Activated CD8-positive, alpha-beta memory T cell treated with anti-CD3 and anti-CD28 coated beads for 1 hour (primary cell): ENCODE measurements at places on chromosomes 6 and 20.

GRCh38 chr6:20583444-20583800 lies 49.2 kb downstream of the CDKAL1 start:
- DNase-seq = no peak

GRCh38 chr20:54346276-54346675 lies 129.1 kb upstream of the DOK5 start:
- DNase-seq = no peak

DNA sequence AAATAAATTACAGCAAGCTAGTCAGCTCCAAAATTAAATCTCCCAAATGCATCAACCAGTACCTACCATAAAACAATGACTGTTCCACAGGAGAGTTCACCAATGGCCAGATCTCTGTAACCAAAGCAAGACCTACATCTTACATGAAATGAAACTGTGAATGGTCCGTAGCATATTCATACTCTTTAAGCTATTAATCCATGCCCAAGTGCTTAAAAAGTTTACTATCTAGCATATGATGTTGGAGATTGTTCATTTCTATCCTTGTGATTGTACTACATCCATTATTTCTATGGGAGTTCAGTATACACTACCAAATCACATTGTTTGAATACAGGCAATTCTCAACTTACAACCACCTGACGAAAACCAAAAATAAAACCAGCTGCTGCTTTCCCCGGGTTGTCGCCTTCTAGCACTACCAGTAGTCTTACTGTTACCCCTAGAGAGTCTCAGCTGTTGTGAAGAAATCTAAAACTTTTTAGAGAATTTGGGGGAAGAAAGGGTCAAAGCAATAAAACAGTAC lies 38.0 kb downstream of the HIVEP2 start:
- no peak for DNase-seq

- DNase-seq = no peak
Observed at GRCh38 chr6:37017606-37018197, 12.2 kb downstream of the FGD2 start.

DNA sequence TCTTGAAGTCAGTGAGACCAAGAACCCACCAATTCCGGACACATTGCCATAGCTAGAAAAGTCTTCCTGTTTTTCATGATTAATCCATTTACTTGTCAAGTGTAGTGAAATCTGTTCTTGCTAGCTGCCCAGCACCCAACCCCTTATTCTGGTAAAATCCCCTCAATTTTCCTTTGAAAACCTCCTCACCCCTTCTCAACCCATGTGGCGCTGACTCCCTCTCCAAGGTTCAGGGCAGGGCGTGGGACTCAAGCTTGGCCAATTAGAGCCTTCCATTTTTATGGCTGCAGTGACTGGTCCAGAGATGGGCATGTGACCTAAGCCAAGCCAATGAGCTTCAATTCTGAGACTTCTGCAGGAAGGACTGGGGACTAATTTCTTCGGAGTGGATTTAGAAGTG lies 9.8 kb upstream of the ZBP1 start:
- no peak for DNase-seq

DNA sequence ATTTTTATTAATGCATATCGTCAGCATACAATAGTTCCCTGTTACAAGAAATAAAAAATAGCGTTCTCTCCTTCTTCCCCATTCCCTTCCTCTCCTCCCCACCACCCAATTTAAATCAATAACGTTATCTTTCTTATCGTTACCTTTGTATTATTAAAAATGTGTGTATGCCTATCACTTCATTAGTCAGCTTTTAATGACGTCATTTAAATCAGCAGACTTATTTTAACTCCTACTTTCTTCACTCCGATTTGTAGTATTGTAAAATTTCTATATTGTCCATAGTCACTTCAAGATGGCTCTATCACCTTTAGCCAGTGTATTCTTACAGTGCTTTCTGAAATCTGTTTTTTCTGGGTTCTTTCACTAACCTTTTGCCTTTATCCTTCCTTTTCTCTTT lies 89.1 kb downstream of the MKKS start:
- no peak for DNase-seq

GRCh38 chr6:114764866-114765265 lies 422.0 kb upstream of the HS3ST5 start:
- no peak for DNase-seq

- DNase-seq = peak; percentile 37
Observed at GRCh38 chr20:2742934-2743559, 50.5 kb downstream of the EBF4 start.

DNA sequence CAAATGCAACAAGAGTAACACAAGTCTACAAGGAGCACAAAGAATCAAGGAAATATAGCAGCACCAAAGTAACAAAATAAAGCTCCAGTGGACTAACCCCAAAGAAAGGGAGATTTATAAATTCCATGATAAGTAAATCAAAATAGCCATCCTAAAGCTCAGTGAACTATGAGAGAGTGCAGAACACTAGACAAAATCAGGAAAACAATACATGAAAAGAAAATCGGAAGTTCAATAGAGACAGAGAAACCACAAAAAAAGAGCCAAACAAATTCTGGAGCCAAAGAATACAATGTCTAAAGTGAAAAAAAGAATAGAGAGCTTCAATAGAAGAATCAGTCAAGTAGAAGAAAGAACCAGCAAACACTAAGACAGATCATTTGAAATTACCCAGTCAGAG lies 247.3 kb upstream of the TENT5A start:
- DNase-seq = no peak

- DNase-seq = no peak
Observed at GRCh38 chr6:30720738-30721197, 616 bp downstream of the TUBB start.

DNA sequence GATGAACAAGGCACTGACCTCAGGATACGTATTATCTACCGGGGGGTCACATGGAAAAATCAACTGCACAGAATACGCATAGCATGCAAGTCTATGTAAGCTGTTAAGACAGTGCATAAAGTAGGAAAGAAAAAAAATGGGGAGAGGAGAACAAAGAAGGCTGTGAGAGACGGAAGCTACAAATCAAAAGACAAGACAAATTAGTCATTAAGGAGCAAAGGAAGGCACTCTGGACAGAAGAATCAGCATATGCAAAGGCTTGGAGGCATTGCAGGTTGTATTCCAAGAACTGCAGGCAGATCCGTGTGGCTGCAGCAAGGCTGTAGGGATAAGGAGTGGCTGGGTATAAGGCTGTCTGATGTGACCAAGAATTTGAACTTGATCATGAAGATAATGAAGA lies 89.0 kb downstream of the NRSN1 start:
- DNase-seq = no peak

GRCh38 chr6:133947302-133947900 lies 5.6 kb upstream of the TBPL1 start:
- DNase-seq = no peak

DNA sequence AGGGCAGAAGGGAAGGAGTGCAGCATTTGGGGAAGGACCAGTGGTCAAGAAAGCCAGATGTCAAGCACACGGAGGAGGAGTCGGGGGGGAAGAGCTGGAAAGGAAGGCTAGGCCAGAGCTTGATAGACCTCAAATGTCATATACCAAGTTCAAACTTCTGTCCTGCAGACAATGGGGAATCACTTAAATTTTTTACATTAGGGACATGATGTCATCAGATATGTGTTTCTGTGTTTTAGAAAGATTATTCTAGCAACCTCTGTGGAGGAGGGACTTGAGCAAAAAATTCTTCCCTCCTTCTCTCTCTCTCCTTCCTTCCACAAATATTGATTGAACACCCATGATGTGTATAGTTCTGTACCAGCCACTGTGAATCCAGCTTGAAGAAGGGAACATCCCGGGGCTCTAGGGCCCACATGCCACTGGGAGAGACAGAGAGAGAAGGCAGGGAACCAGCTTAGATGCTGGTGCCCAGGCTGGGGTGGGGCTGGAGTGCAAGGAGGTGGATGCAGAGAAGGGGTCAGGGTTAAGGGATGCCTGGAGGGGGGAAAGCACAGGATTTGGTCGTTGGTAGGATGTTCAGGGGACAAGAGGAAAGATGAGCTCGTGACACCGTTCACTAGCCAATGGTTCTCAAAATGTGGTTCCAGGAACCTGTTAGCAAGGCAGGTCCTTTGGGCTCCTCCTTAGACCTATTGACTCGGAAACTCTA lies 19.8 kb upstream of the AAR2 start:
- no peak for DNase-seq

DNA sequence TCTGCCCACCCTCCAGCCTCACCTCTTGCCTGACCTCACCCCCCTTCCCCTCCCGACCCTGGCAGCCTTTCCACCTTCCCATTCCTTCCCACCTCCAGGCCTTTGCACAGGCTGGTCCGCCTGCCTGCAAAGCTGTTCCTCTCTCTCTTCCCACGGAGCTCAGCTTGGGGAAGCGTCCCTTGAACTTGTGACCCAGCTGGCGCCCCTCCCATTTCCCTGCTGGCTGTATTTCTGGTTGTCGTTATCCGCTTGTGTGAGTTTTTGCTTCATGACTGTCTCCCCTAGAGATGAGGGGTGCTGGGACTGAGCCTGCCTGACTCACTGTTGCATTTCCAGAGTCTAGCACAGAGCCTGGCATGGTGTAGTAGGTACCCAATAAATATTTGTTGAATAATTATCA lies 32.5 kb downstream of the VSTM2L start:
- DNase-seq = no peak

GRCh38 chr20:53402233-53403005 lies 191.2 kb downstream of the ZNF217 start:
- no peak for DNase-seq

DNA sequence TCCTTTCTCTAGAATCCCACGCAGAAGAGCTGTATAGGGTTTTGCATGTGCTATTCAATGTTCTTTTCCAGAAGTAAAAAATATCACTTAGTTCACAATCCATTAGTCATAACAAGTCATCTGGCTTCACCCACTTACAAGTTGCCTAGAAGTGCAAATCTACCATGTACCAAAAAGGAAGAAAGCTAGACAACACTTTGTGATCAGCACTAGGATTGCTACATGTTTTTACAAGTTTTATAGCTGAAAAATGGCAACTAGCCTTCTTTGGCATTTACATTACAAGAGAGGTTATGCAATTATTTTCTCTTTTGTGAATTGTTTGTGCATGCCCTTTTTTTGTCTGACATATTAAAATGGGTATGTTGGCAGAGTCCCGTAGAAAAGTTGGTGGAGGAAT lies 85.6 kb upstream of the PTPRK start:
- DNase-seq = no peak

DNA sequence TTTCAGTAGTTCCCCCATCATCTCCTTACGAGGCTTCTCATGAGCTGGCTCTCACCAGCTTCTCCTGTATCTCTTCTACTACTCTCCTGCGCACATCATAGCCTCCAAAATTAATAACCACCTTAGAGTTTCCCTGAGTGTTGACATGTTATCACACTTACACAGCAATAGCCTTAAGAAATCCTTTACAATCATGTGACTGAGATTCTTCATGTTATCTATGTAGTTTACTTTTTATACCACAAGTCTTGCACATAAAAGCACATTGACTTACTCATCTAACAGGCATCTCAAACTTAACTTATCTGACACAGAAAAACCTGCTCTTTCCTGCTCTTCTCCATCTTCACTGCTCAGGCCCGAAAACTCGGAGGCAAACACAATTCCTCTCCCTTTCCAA lies 103.7 kb upstream of the TAB2 start:
- no peak for DNase-seq

GRCh38 chr6:130694606-130695005 lies 132.6 kb upstream of the SMLR1 start:
- no peak for DNase-seq

- DNase-seq = no peak
Observed at GRCh38 chr6:111995404-111995803, 58.5 kb upstream of the CCN6 start.

DNA sequence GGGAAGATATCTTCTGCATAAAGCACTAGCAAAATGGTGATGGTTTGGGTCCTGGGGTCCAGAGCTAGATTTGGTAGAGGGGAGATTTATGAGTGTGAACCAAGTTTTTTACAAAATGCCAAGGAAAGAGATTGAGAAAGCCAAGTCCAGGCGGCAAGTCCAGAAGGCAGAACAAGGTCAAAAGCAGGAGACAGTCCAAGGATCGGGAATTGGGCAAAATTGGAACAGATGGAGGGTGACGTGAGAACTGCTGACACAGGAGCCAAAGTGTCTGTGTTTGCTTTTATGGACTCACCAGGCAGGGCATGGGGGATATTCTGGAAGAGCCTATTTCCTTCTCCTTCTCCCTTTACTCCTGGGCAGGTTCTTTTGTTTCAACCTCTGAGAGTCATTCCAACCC lies 4.1 kb downstream of the NHLRC1 start:
- DNase-seq = no peak

DNA sequence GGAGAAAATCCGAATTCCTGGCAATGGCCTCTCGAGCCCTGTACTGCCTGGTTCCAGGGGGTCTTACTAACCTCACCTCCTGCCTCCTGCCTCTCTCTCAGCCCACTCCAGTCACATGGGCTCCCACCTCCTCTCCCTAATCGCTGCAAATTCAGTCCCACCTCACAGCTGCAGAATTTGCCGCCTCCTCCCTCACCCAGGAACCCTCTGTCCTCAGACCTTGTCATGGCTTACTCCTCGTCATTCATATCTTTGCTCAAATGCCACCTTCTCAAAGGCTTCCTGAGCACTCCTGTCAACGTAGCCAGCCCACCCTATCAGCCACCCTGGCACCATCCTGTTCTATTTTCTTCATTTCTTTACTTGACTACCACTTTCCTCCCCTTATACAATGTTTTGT lies 89.0 kb downstream of the SLC2A10 start:
- no peak for DNase-seq

- DNase-seq = no peak
Observed at GRCh38 chr6:951399-952181, 258.7 kb upstream of the EXOC2 start.

DNA sequence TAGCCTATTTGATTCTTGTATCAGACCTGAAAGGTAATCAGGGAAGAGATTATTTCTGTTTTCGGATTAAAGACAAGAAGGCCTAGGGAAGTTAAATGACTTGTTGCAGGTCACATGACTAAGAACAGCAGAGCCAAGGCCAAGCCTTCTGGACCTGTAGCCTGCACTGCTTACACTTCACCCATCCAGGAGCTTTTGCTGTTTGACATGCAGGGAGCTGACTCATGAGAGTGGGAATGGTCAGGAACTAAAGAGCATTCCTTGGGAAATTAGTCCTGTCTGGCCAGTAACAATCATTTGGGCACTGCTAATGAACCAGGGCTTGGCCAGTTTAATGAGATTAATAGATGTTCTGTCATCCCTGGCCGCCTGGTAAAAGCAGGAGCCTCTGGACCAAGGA lies 46.8 kb downstream of the EIF2S2 start:
- DNase-seq = no peak

GRCh38 chr6:138242987-138243592 lies 24.8 kb upstream of the PBOV1 start:
- no peak for DNase-seq

- DNase-seq = no peak
Observed at GRCh38 chr6:27130668-27131428, 116.7 kb upstream of the PRSS16 start.

DNA sequence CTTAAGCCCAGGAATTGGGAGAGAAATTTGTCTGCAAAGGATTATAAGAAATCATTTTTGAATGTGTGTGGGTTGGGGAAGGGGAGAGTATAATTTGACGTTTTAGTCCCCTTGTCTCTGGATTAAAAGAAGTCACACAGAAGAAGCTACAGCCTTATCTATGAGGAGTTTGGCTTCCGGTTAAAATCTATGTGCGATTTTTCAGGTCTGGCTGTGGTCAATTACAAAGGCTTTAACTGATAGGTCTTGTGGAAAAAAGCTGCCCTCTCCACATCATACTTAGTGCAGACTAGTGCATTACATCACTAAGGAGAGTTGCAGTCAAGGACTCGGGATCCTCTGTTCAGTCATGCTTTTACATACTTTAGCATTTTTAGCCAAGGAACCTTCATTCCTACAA lies 80.3 kb upstream of the HTR1B start:
- no peak for DNase-seq
